ENCODE measurements at places on chromosomes 2 and 18.

DNA sequence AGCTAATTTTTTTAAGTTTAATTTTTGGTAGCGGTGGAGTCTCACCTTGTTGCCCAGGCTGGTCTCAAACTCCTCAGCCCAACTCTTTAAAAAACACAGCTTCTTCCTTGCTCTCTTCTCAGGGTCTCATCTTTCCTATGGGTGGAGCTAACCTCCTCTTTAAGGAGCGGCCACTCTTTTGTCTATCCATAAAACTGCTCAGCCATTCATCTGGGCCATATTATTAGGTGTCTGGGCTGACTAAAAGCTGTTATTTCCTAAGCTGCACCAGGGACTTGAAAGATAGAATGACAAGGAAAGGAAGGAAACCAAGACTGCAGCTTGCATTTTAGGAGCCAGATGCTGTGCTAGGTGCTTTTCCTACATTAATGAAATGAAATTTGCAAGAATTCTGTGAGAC lies 35.8 kb upstream of the THOC1 start:
- no peak for DNase-seq

DNA sequence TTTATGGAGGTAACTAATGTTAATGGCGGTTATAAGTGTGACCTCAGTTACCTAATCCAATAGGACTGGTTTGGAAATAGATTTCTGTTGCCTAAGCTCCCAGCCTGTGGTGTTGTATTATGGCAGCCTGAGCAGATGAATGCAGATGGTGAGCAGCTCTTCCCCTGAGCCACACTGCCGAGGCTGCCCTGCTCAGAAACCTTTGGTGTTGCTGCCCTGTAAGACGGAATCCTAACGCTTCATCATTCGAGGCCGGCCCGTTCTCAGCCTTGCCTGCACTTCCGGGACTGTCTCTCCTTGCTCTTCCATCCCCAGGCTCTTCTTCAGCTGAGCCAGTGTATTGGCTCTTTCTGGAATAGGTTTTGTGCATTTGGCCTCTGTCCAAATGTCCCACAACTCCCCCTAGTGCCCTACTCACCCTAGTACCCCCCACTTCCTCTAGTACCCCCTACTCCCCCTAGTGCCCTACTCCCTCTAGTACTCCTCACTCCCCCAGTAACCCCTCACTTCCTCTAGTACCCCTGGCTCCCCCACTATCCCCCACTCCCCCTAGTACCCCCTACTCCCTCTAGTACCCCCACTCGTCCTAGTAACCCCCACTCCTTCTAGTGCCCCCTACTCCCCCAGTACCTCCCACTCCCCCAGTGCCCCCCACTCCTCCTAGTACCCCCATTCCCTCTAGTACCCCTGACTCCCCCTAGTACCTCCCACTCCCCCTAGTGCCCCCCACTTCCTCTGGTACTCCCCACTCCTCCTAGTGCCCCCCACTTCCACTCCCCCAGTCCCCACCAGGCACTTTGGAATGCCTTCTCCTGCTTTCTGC lies 106.0 kb upstream of the TAF1B start:
- no peak for DNase-seq

- no peak for DNase-seq
Measured at GRCh38 chr2:119910566-119910965, 102.3 kb upstream of the EPB41L5 start.

DNA sequence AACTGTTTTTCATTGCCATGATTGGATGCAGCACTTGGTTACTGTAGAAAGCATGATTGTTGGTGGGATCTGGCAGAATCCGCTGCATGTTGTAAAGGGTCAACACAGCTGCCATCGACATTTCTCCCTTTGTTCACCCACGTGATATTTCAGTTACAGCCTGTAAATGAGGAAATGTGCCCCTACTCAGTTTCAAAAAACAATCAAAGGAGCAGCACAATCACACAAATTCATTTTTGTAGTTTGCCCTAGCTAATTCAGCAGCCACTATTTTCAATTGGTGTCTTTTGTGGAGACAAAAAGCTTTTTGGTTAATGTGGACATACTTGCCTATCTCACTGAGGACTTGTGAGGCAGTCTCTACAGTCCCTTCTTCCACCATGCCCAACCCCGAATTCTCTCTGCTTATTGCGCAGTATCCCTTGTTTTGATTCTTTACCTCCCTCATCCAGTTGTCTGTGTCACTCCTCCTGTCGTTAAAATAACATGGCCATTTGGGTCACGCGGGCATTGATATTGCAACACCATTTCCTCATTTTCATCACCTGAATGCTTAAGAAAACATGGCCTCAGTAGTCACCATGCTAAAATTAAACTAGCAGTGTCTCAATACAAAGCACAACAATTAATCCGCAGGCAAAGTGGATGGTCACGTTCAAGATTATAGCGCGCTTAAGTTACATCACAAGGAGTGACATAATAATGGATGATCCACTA lies 6.4 kb upstream of the PROC start:
- DNase-seq, result no peak

GRCh38 chr18:74819433-74820059 lies 221.9 kb downstream of the ZNF407 start:
- DNase-seq, result no peak

GRCh38 chr2:150404147-150404546 lies 83.3 kb downstream of the RND3 start:
- no peak for DNase-seq

- DNase-seq, result no peak
Measured at GRCh38 chr18:21242141-21242779, at the start of gene GREB1L. Gene GREB1L, plus strand, starts transcription at chr18:21242232. Its CDS starts 141,287 bp downstream, at chr18:21383519.

- DNase-seq, result no peak
Measured at GRCh38 chr18:5061785-5062184, 135.3 kb downstream of the AKAIN1 start.
